ENCODE measurements at places on chromosomes 1 and 21. TPM values are rescaled to one million over a fixed set of nuclear protein-coding genes. Genes with fewer than 3 reads are reported as not detected.

DNA sequence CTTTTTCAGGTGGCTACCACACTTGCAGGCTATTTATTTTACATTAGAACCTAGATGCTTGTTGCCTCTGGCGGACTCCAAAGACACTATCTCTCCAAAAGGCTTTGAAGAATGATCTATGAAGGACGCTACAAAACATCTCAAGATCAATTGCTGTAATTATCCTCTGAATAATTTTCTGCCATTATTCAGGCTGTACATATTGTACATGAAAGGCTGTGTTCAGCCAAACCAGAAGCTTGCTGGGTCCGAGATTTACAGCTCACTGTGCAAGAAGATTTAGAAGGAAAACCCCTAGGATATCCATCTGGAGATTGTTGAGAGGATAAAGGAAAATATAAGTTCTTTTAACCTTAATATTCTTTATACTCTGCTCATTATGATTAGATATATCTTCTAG lies 523.6 kb upstream of the PLXNA2 start:
- no peak for ATAC-seq

- no peak for ATAC-seq
These were observed 18.2 kb downstream of the PANK4 start for GRCh38 chr1:2508180-2508579.

DNA sequence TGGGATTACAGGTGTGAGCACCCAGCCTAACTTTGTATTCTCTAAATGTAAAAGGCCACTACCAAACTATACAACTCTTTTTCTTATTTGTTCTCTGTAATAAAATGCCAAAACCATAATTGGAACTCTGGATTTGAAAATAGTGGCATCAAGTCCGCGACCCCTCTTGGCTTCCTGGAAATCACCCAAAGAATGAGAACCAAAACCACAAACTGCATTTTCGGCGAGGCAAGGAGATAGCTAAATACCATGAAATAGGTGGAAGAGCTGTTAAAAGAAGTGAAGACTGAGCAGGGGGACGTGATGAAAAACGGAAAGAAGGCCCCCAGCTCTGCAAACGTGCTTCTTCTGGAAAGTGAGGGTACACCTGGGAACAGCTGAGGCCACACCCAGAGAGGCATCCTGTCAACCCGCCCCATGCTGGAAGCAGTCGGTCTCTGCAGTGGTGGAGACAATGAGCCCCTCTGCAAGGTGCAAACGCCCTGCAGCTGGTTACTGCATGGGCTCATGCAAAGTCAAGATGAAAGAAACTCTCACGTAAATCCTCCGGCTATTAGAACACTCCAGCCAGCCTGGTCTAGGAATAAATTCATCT lies 22.5 kb downstream of the VPS26C start:
- ATAC-seq: peak; percentile 27

DNA sequence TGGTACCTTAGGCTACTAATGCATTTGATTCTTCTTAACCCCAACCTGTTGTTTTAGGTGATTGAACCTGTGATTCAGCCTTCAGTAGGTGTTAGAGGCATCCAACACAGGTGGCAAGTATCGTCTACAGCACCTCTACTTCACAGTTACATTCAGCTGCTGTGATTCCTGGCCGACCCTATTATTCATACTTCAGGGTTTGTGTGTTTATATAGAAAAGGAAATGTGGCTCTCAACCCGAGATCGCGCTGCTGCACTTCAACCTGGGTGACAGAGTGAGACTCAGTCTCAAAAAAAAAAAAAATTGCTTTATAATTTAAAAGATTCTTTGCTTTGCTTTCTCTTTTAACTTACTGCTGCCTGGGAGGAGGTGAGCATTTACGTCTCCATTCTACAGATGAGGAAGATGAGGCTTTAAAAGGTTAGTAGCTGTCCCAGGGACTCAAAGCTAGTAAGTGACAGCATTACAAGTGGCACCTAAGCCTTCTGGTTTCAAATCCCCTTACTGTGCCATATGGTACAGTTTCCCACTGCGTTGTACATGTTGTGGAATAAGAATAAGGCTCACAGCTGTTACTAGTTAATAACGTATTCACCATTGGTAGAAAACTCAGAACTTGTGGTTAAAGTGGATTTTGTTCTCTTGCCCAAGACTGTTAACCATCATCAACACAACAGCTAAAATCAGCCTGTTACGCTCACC lies 9.9 kb upstream of the GPR25 start:
- ATAC-seq: no peak

GRCh38 chr1:72150508-72150907 lies 131.8 kb downstream of the NEGR1 start:
- ATAC-seq: no peak

The PIGK gene
- 24.9 TPM for total RNA-seq

The PGBD5 gene
- 4.6 TPM for total RNA-seq

DNA sequence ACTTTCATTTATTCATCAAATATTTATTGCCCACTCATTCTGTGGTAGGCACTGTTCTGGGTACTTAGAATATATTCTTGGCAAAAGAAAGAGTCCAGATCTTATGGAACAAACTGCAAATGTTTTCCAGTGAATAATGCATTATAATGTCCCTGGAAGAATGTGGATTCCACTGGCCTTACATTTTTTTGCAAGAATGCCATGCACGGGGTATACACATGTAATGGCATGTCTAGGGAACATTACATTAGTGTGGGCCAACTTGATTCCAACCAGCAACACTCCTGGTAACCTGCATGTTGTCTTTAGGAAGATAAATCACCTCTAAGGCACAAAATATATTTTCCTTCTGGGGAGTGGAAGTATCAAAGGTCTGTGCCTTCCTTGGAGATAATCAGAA lies 33.0 kb upstream of the IFI44L start:
- no peak for ATAC-seq

The SLC6A17 gene
- 1.9 TPM for total RNA-seq

The NIT1 gene
- total RNA-seq: 57.3 TPM

DNA sequence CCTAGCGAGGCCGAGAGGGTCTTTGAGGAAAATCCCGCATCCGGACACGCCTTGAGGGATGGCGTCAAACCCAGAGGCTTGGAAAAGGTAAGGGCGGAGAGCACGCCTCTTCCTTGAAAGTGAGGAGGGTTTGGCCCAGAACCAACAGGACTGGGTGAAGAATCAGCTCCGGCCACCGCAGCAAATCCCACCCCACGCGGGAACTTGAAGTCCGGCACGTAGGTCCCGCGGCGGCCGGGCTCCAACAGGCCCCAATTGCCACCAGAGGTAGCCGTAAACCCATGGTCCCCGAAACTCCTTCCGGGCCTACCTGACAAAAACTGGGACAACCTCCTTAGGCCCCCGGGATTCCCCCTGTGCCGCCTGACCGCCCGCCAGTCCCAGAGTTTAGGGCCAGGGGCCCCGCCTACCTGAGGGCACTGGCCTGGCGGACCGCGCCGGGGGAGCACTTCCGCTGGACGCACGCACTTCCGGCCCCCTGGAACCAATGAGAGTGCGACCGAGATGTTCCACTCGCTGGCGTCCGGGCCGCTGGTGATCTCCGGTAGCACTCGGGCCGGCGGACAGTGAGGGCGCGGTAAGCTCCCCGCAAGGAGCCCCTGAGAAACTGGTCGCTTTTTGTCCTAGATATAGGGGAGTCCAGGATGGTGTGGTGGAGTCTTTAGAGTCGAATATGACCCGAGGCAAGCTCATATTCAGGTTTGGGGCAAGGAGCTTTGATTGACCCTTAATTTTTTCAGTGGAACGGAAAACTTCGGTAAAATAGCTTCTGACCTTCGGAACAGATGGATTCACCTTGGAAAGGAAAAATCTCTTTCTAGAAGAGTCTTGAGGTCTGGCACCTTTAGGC lies at the start of the genes LZIC and NMNAT1:
LZIC (minus strand) TSS at position 453 of the 850 bp plus-strand sequence. CDS start 6,772 bp downstream, outside the sequence.
NMNAT1 (plus strand) TSS at position 537 of the 850 bp plus-strand sequence. CDS start 28,599 bp downstream, outside the sequence.
- peak; percentile 100 for ATAC-seq
